ENCODE measurements at places on chromosomes 12 and 14.

- no peak for DNase-seq
Measured at GRCh38 chr14:55388160-55388559, 23.5 kb downstream of the ATG14 start.

DNA sequence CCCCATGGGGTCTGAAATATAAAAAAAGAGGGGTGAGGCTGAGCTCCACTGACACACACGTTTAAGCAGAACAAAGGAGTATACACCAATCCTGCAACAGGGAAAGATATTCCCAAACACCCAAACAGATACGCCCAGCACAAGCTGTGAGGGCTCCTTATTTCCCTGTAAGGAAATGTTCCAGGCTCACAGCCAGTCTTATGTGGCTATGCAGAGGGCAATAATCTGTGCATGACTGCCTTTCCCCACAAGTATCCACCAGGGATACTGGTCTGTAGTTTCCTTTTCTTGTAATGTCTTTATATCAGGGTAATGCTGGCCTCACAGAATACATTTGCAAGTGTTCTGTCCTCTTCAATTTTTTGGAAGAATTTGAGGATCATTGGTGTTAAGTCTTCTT, 141.7 kb upstream of the DAAM1 start:
- DNase-seq: no peak

- DNase-seq: no peak
Measured at GRCh38 chr14:99674776-99675381, 9.2 kb upstream of the CYP46A1 start.

- no peak for DNase-seq
Measured at GRCh38 chr12:19799216-19799615, 359.9 kb downstream of the AEBP2 start.

GRCh38 chr12:121444842-121445202, 44.9 kb downstream of the RNF34 start:
- DNase-seq: no peak

- DNase-seq: peak; percentile 71
Measured at GRCh38 chr14:105857220-105857825, 330.9 kb downstream of the TMEM121 start.

GRCh38 chr12:103780093-103780440, 61.0 kb downstream of the NT5DC3 start:
- no peak for DNase-seq

DNA sequence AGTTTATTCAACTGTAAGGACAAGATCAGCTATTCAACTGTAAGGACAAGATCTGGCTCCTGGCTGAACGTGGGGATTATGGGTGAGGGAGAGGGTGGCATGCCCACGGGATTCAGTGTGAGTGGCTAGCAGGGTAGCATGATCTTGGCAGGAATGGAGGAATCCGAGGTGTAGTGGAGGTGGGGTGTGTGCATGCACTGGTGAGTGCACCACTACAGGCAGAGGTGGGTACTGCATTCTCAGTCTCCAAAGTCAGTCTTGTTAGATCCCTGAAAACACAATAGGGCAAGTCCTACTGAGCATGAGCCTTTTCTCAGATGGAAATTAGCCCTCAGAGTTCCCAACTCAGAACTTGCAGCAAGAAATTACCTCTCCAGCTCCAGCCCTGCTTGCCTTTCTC, 32.2 kb upstream of the DCD start:
- peak; percentile 48 for DNase-seq

DNA sequence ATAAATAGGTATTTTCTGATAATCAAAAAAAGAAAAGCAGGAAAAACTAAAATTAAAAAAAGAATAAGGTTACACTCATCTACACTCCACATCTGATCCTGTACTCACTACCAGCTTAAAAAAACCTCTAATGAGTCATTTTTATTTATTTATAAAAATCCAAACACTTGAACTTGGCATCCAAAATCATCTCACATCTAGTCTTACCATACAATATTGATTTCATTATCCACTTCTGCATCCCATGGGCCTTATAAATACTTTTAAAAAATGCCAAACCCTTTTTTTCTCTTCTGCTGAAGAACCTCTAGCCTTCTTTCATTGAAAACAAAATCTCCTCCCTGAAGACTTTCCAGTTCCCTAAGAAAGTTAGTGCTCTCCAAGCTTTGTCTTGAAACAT, 109.7 kb downstream of the TMTC3 start:
- DNase-seq: no peak

- no peak for DNase-seq
Measured at GRCh38 chr12:31309279-31309678, 16.7 kb downstream of the SINHCAF start.

DNA sequence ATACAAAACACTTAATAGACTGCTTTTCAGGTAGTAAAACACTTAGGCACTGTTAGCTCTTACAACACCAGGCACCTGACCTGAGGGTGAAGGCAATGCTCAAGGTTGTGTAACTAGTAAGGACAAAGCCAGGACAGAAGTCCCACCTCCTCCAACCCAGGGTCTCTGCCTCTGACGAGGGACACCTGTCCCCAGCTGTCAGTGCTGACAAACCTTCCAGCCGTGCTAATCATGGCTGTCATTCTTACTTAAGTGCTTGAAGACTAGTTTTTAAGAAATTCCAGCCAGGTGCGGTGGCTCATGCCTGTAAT, 62.5 kb upstream of the MAX start:
- no peak for DNase-seq

DNA sequence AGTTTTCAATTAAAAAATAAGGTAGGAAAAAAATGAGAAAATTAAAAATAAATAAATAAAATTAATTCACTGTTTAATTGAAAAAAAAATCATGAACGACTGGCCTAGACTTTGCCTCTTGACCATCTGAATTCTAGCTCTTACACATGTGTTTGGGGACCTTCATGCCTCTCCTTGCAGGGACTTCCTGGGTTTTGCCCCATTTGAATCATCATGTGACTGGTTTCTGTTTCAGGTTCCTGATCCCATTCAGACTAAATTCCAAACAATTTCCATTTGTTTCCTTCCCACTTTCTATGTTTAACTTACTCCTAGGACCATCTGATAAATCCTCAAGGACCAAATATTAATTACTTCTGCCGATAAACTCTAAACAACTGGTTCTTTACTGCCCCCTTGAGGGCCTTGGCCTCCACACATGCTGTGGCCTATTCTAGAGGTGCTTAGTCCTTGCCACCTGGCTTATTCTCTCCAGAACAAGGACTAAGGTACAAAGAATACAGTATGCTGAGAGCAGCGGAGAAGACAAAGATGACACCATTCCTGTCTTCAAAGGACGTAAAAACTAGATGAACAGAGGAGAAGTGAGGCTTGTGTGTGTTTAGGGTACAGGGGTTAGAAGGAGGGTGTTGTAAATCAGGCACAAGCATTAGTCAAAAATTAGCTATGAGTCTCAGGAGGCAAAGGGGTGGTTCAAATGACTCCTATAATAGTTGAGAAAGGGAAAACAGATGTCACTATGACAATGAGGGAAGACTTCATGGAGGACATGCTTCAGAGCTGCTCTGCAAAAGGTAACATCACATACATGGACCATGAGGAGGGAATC, 125.8 kb upstream of the AVPR1A start:
- peak; percentile 28 for DNase-seq

DNA sequence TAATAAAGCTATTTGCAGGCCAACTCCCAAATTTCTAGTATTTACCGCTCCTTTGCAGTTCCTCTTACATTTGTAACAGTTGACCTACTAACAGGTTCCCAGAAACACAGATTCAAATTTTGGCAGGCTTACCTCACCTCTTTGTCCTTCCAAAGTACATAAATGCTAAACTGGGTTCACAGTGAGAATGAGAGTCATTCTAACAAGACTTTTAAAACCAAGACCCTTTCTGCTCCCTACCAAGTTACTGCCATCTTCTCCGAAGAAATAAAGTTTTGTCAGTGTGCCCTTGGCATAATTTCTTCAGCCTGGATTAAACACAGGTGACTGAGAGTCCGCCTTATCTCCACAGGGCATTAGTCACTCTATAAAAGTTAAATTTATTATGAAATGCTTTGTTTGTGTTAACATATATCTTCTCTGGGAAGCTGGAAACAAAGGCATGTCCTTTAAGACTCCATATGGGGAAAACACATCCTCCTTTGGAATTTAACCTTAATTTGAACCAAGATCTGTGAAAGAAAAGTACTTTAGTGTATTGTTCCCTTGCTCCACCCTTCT, 28.2 kb downstream of the FOXA1 start:
- DNase-seq: no peak

DNA sequence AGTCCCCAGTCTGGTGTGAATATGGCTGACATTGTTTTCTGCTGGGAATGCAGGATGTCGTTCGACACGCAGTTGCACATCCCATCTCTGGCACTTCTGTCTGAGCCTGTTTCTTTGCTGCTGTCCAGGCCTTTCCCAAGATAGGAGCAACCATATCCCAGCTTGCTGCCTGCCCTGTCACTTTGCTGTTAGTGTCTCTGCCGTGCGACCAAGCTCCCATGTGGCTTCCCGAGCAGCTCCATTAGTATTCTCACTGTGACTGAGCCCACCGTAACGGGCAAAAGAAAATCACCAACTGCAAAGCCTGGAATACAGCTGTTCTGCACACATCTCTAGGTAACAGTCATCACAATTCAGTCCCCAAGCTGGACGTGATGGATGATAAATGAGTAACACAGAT, 66.0 kb upstream of the CPSF6 start:
- DNase-seq: no peak

DNA sequence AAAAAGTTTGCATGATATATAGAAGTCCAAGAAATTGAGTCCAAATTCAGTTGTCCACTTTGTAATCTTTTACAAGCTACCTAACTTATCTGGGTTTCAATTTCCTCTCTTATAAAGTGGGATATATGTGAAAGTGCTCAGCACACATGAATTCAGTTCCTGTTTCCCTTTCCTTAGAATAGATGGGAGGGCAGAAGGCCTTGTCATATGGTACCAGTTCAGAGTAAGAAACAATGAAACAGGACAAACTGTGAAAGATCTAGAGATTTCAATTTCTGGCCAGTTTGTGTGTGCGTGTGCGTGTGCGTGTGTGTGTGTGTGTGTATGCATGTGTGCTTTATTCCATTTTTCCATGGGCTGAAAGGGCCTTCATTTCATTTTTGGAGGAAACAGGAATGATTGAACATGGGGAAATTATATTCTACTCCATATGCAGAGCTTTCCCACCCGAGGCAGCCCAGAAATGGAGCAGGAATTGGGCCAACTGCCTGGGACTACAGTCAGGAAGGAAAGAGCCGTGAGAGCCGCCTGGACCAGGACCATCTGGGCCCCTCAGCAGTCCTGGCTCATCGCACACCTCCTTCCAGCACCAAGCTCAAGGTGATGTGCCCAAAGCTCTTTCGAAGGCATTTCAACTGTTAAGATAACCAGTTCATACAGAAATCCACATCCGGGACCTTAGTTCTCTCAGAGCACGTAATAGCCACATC, 183.2 kb downstream of the EPS8 start:
- no peak for DNase-seq

DNA sequence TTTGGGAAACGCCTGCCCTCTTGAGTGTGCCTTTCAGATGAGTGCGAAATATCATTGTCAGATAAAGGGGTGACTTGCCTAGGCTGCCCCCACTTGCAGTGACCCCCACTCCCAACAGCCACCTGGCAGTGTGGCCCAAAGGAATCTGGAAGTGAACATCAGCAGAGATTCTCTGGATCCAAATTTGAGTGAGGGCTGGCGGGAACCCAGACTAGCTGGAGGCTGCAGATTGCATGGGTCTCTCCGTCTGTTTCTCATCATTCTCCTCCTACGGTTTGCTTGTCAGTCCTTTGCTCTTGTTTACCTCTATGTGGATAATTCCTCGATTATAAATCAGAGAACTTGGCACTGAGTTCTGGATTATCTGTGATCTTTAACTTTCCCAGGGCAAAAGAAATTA, 280.8 kb downstream of the ZFP36L1 start:
- DNase-seq: no peak

DNA sequence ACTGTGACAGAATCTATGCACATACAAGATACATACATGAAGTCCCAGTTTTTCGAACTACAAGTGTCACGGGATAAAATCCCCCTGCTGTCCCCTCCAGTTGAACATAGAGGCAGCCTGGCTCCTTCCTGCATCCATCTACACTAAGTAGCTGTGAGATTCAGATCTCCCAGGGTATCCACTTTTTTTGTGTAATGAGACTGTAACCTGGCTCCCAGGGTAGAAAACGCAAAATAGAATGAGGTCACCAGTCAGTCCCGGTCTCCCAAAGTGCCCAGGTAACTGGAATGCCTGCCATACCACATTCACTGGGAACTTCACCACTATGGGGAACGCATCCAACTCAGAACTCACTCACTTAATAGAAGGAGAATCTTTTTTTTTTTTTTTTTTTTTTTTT, 67.8 kb downstream of the TMCC3 start:
- no peak for DNase-seq

- DNase-seq: peak; percentile 59
Measured at GRCh38 chr14:34682787-34683321, 31.5 kb downstream of the CFL2 start.

- no peak for DNase-seq
Measured at GRCh38 chr14:54857830-54858269, 44.8 kb downstream of the GCH1 start.

- no peak for DNase-seq
Measured at GRCh38 chr14:89571491-89571890, 154.5 kb upstream of the FOXN3 start.

- DNase-seq: no peak
Measured at GRCh38 chr12:122035292-122035691, 13.6 kb downstream of the BCL7A start.

GRCh38 chr12:108955225-108955835, 65.5 kb downstream of the SVOP start:
- no peak for DNase-seq

- DNase-seq: no peak
Measured at GRCh38 chr12:78167510-78167909, 336.8 kb downstream of the NAV3 start.

All from activated CD8-positive, alpha-beta T cell treated with anti-CD3 and anti-CD28 coated beads, Interleukin-2, amount 10 ng/mL, durations not matched to agents 7 days and 5 days (primary cell).